ENCODE measurements at places on chromosomes 2 and 18.
A peak's percentile ranks its signal among the peaks of the same experiment; 100 is the strongest.

- no peak for DNase-seq
Measured at GRCh38 chr2:217279556-217279955, 419.7 kb upstream of the TNP1 start.

- no peak for DNase-seq
Measured at GRCh38 chr2:68916226-68916625, 36.5 kb downstream of the GKN2 start.

DNA sequence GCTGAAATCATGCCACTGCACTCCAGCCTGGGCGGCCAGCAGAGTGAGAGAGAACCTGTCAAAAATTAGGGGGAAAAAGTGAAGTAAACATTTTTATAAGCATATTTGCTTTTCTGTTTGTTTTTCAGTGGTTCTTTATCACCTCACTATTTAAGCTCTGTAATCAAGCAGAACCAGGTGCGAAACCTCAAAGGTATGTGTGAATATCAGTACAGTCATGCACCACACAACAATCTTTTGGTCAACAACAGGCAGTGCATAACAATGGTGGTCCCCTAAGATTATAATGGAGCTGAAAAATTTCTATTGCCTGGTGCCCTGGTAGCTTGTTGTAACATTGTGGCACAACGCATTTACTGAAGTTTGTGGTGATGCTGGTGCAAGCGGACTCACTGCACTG is 167.4 kb upstream of the STON1 start:
- no peak for DNase-seq

DNA sequence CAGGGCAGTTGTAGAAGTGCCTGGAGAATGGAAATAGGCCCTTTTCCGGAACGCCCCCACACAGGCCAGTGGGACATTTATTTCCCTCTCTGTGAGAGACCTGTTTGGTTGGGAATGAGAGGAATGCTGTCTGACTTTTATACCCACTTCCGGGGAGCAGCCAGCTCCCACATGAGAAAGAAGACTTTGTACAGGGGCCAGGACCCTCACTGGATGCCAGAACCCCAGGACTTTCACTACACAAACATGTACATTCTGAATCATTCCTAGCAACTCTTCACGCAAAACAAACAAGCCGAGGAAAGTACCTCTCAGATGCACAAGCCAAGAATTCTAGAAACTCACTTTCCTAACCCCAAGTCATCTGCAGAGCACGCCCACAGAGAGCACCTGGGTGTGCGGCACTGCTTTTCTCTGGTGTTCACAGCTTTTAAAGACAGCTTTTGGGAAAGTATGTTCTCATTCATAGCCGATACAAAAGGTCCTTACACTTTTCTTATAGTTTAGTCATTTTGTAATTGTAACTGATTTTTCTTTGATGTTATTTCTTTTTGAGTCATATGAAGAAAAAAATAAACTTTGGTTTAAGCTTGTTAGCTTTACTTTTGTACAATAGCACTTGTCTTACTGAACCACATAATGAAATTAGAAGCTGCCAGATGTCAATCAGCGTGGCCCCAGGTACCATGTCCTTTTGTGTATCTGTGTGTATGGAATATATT is 856.1 kb upstream of the ID2 start:
- DNase-seq, result no peak

GRCh38 chr2:189179570-189179950 is at the start of gene COL5A2:
Gene COL5A2, minus strand, starts transcription at chr2:189179761. Its CDS starts 157 bp downstream, at chr2:189179604.
- DNase-seq, result no peak

- DNase-seq, result no peak
Measured at GRCh38 chr2:74884118-74884762, 50.3 kb downstream of the HK2 start.

DNA sequence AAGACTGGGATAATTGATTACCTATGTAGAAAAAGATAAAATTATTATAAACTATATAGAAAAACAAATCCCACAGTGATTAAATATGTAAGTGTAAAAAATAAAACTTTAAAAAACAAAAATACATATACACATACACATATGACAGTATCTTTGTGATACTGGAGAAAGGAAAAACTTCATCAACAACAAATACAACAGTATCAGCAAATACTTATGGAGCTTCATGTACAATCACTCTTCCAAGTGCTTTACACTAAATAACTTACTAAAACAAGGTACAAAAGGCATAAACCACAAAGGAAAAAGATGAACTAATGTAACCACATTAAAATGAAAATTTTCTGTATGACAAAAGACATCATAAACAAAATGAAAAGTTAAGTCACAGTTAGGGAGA is 24.1 kb upstream of the GFPT1 start:
- DNase-seq, result no peak

GRCh38 chr2:205731583-205731981 is 49.3 kb downstream of the NRP2 start:
- no peak for DNase-seq

DNA sequence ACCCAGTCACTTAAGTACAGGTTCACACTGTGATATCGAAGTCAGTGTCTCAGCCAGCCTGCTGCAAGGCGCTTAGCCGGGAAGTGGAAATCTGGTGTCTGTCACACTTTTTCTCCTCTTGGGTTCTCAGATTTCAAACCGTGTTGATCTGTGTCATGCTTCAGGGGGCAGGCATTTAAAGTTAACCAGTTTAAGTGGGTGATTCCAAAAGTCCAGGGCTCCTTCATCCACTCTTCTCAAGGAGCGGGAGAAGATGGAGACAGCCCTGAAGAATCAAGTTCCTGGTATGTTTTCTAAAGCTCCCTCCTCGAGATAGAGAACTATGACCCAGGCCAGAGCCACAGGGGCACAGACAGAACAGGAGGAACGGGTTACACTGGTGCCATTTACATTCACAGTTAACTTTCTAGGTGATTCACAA is 331.7 kb downstream of the GBX2 start:
- DNase-seq, result no peak

- DNase-seq, result no peak
Measured at GRCh38 chr2:219010162-219010756, 17.0 kb upstream of the CRYBA2 start.

DNA sequence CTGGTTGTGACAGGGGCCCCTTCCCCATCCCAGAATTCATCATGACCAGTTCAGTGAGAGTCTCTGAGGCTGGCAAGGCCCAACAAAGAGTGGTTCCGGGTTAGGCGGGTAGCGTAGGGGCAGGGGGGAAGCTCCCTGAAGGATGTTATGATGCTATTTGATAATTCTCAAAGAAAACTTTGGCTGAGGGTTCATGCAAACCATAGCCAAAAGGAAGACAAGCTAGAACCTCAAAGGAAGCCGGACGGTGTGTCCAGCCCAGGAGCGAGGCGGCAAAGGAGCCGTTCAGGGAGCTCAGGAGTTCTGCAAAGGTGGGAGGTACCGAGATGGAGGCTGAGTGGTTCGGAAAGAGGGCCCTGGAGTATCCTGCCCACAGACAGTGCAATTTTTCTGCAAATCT is 226.8 kb upstream of the RAB6C start:
- DNase-seq, result no peak

GRCh38 chr2:68309426-68309825 is 10.3 kb downstream of the CNRIP1 start:
- no peak for DNase-seq

DNA sequence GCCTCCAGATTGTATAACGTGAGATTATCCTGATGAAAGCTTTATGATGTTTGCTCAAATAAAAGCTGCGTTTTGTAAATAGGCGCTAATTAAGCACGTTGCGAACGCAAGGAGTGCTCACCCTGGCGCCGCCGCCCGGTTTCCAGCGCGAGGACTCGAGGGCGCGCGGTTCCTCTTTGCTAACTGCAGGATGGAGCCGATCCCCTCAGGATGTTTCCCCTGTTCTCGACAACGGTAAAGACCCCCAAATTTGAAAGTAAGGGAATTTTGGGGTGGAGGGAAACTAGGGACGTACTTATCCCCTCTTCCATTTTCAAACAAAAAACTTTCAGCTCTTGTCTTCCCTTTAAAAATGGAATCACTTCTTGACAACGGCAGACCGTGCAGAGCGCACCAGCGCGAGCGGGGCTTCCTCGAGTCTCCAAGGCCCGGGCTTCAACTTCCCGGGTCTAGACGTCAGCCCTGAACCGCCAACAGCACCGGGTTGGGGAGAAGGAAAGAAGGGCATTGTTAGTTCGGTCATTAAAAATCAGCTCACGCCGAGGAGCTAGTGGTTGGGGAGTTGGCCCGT is 1.1 kb upstream of the GBX2 start:
- DNase-seq, result no peak

DNA sequence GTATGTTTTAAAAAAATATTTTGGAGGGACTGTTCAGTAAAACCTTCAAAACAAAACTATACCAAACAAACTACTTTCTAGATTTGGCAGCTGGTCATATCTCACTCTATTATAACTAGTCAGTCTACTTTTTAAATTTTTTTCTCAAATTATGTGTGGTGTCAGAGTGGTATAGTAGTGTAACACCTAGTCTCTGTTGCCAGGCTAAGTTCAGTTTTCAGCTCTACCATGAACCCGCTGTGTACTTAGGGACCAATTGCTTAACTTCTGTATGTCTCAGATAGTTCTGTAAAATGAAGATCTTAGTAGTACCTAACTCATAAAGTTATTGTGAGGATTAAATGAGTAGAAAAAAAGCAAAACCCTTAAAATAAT is 54.3 kb downstream of the GPD2 start:
- no peak for DNase-seq

GRCh38 chr2:60549238-60549927 is 4.1 kb downstream of the BCL11A start:
- peak; percentile 48 for DNase-seq

DNA sequence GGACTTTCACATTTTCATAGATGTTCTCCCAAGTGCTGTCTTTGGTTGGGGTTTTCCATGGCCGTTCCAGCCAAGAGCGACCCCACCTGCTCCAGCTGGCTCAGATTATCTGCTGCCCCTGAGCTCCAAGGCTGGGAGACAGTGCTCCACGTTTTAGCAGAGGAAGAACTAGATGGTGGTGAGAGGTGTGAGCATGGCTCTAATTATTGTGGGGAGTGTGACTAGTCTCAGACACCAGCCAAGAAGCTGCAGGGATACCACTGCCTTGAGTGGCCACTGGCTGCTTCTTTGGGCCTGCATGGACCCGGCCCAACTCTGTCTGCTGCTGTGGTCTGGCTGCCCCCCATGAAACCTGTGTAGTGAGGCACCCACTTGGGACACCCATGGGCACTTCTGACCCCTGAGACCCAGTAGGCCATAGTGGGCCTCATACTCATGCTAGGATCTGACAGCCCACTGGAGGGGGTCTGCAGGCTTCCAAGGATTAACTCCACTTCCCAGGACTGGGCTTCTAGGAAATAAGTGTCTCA is 2.8 kb upstream of the NCL start:
- no peak for DNase-seq

GRCh38 chr18:57648414-57648813 is 26.8 kb upstream of the NARS1 start:
- DNase-seq, result no peak

Measured in NCI-H774 (cell line).